ENCODE measurements at places on chromosomes 12 and 14.

GRCh38 chr14:95784137-95784536, 70.2 kb upstream of the TCL1A start:
- no peak for DNase-seq

DNA sequence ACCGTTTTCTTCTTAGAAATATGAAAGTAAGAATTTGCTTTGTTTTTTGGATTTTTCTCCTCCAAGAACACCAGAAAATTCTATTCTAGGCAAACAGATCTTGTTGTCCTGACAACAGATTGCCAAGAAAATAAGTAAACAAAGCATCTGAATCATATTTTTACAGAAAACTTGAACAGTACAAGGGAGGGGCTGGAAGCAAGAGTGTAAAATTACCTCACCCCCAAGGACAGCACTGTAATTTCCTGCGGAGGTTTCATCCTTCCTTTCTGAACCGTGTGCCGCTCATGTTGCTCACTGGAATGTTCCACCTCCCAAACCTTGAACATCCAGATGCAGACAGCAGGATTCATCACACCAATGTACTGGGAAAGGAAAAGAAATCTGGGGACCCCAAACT, 5.4 kb upstream of the CAMKK2 start:
- DNase-seq, result no peak

DNA sequence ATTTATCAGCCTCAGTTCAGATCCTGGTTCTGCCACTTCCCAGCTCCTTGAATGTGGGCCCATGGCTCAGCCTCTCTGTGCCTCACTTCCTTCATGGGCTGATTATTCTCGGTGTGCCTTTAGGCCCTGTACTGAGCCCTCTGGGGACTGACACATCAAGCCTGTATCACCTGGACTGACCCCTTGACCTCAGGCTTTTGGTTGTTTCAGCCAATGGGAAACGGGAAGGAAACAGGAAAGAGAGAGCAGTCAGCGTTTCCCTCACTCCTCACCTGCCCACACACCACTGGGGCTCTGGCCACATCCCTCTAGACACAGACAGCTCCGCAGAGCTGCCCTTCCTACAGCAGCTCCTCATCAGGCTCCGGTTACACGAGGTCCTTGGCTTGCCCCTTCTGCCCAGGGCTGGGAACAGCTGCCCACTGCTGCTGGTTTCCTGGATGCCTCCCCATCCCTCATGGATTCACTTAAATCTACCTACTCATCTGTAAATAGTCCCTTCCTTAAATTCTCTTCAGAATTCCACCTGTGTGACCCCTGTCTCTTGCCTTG, 37.0 kb upstream of the ITPR2 start:
- DNase-seq, result no peak

GRCh38 chr12:57568838-57569237, 19.0 kb downstream of the KIF5A start:
- DNase-seq, result no peak

DNA sequence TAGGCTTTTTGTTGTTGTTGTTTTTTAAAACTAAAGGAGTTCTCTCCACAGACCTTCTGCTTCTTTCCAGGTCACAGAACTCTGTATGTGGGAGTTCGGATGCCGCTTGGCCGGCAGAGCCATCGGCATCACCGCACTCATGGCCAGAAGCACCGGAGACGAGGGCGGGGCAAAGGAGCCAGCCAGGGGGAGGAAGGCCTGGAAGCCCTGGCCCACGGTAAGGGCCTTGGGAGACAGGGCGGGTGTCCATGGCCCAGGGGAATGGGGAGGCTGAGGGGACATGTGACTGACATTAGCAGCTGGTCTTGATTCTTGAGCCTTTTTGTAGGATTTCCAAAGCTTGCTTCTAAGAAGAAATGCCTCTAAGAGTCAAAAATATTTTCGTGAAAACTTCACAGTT, 26.2 kb downstream of the SLC4A8 start:
- DNase-seq, result no peak

- no peak for DNase-seq
Measured at GRCh38 chr14:90513161-90514014, 116.6 kb downstream of the CALM1 start.

GRCh38 chr12:18849080-18849479, 111.2 kb downstream of the CAPZA3 start:
- DNase-seq, result no peak

- DNase-seq, result no peak
Measured at GRCh38 chr14:96267916-96268315, 11.9 kb downstream of the BDKRB1 start.

- no peak for DNase-seq
Measured at GRCh38 chr14:45810152-45810872, 557.3 kb upstream of the MIS18BP1 start.

DNA sequence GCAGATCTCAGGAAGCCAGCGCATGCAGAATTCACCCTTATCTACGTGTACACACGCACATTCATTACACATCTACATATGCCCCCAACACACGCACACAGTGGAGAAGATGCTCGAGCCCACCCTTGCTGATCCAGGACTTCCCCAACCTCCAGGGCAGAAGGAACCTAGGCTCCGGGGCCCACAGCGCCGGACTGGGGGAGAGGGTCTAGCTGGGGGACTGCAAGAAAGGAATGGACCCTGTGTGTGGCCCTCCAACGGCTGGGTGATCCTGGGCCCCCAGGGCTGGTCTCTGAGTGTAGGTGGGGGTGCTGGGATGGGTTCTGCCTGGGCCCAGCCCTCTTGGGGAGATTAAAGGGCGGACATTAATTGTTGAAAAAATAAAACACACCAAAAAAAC, 128.1 kb upstream of the C14orf180 start:
- DNase-seq, result no peak

- no peak for DNase-seq
Measured at GRCh38 chr12:102957339-102958050, at the start of gene ASCL1. Gene ASCL1, plus strand, starts transcription at chr12:102957674. Its CDS starts 571 bp downstream, at chr12:102958245.

Measured in T follicular helper cell (primary cell).